NCI-H2107 (cell line): ENCODE measurements at places on chromosomes 6 and 20.

DNA sequence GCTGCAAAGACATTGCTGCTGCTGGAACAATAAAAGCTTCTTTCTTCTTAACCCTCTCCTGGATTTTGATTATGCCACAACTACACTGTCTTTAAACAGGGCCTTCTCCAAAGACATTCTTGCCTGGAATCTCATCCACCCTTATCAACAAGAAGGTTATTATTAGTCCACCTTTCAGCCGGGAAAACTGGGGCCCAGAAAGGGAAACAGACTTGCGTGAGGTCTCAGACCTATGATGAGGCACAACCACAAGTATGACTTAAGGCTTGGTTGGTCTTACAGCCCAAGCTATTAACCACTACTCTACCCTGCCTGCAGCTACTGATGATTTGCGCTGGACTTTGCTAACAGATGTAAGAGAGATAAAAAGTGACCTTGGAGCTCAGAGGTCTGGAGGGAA, 62.8 kb upstream of the CTNNBL1 start:
- no peak for DNase-seq

DNA sequence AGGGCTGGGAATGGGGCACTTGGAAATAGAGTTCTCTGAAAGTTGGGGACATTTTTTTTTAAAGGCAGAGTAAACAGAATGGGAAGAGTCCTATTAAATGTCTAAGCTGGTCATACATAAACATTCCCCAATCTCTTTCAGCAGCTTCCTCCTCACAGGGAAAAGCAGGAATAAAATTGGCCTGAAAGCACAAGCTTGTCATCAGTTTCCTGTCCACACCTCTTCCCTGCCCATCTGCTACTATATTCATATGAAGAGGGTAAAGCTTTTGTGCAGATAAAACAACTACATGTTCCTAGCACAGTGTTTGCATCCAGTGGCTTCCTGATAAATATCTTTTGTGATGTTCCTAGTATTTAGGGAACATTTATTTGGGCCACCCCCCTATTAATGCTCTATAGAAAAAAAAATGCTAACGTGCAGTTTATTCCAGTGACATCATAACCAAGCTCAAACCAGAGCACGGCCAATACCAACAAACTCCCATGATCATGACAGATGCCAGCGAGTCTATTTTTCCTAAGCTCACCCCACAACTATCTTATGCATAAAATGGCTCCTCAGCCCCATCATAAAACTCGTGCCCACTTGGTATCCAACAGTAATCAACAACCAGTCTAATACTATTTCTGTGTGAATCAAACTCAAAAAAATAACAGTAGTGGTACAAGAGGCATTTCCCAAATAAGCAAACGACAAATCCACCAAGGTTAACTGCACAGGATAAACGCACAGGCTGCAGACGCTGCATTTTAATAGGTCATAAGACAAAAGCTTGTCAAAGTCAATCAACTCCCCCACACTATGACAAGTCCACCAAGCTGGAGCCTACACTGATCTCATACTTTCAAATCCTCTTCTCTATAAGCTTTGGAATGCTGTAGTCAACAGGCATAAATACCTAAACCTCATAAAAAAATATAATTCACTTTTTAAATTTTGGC, 95.3 kb downstream of the EPB41L2 start:
- DNase-seq: no peak

DNA sequence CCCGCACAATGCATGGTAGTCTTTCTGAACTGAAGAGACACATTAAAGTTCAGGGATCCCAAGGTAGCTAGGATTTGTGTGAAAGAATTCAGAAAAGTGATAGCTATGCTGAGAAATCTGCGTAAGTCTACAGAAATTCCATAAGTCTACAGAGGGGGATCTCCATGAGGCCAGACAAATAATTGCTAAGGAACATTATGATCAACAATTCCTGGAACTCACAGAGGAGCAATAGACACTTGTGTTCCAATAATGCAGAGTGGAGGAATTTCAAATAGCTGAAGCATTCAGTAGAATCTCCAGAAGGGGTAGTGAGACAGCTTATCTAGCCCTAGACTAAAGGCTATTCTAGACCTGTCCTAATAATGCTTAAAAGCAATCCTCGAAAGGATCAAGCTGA, 315.7 kb upstream of the ECI2 start:
- DNase-seq: no peak

DNA sequence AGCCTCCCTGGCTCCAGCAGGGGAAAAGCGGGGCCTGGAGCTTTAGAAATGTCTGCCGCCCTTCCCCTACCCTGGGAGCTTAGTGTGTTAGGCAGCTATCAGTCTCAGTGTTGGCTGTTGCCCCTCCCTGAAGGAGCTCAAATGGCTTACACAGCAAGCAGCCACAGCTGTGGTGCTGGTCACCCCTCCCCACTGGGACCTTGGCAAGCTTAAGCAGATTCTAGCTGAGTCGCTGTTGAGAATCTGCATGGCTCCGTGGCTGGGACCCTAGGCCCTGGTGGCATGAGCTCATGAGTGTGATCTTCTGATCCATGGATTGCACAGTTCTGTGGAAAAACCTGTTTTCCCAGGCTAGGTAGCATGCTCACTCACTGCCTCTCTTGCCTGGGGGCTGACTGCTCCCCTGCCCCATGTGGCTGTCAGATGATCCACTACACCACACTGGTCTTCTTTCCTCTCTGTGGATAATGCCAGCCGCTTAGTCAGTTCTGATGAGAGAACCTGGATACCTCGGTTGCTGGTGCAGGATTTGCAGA, 714.0 kb downstream of the MAFB start:
- DNase-seq: no peak

DNA sequence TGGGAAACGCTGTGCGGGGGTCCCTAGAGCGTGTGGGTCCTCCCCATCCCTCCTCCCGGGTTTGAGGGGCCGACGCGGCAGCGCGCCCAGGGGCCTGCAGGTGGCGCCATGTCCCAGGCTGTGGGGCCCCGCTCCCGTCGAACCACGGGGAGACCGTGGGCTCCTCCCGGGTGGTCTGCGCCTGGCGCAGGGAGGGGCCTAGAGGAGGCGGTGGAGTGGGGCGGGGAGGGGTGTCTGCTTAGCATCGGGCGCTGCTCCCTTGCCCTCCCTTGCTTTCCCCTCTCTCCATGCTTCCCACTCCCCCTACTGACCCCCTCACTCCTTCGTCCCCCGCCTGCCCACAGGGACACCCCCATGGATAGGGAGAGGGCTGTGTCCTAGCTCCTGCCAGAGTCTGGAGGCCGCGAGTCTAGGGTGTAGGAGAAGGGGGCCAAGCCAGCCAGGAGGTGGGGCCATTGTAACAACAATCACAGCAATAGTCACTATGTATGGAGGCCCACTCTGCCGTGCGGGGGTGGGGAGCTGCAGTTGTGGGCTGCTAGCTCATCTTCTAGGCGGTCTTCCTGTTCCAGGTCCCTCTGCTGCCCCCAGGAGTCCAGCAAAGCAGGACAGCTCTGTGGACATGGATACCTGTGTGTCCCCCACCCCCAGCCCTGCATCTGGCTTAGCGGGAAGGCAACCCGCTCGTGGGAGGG, 51.7 kb downstream of the CHMP4B start:
- DNase-seq: peak; percentile 23

- no peak for DNase-seq
These were observed 1.6 kb downstream of the PRDM1 start for GRCh38 chr6:106087548-106088325.

- DNase-seq: no peak
These were observed 79.4 kb downstream of the GFOD1 start for GRCh38 chr6:13407709-13408695.

DNA sequence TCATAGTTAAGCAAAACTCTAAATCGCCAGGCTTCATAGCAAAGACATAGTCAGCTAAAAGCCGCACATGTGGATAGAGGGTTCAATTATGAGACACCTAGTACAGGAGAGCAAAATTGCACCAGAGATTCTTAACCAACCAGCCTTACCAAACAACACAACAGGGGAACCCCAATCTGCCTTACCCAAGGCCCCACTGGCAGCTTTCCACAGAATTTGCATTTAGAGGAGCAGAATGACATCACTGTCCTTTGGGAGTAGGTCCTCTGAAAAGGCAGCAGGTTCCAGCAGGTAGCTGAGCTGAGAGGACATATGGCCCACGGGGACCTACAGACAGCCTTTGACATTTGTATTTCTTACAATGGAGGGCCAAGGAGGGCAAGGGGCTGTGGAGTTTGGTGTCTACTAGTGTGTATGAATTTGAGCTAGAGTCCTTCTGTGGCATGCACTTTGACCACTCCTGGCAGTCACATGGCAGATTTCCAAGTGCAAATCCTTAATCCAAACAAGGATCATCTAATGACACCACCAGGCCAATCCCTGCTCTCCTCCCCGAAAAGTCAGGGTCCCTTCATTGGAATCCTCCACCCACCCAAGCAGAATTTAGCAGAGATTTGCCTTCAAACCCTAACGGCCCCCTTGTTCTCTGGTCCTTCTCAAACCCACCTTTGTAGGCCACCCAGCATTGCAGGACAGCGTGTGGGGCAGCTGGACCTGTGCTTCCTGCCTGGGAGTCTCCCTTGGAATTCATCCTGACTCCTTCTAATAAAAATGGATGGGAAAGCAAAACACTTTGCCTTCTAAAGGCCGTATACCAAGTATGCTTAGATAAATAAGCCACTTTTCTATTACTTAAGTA, 171.2 kb upstream of the SUPT3H start:
- DNase-seq: no peak

DNA sequence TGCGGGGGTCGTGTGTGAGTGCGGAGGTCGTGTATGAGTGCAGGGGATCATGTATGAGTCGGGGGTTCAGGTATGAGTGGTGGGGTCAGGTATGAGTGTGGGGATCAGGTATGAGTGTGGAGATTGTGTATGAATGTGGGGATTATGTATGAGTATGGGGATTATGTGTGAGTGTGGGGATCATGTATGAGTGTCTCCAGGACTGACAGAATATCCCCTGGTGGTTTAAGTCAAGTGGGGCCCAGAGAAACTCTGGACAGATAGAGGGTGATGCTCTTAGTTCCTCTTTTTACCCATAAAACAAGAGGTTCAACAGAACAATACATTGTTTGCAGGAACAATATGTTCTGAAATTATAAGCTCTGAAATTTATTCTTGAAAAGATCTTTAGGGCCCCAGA, 131.9 kb downstream of the UST start:
- DNase-seq: no peak

DNA sequence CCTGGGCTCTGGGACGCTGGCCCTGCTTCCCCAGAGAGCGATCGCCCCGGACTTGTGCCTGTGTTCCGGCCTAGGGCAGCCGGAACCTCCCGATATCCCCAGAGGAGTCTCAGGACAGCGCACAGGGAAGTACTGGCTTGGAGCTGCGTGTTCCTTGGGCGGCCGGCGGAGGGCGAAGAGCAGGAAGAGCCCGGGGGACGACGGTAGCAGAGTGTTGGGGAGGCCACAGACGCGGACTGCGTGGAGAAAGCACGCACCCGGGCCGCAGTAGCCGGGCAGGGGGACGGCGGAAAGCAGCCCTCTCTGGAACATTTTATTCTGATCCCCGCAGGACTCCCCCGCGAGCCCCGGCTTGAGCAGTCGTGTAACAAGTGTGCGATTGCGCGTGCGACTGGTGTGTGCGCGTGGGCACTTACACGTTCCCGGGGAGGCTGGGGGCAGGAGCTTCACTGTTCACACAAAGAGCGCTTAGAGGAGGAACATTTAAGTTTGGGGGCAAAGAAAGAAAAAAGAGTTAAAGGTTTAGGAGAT, 36.1 kb downstream of the NCR2 start:
- no peak for DNase-seq

- DNase-seq: no peak
These were observed 49.7 kb downstream of the TP53INP2 start for GRCh38 chr20:34753706-34754461.

DNA sequence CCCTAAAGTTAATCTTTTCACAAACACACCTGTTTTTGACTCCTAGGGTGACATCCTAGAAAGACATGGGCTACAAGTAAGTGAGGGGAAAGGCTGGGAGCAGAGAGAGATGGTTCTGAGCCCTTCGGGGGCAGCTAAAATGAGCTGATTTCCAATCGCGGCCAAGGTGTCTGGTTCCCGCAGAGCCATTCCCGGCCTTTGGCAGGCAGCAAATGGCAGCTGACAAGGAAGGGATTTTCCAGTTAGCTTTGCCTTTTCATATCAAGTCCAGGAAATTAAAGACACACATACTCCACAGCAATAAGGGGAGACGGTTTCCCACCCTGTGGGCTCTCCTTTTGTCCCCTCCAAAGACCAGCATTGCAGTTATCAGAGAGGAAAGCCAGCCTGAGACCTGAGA, 228.5 kb downstream of the ZMYND8 start:
- DNase-seq: no peak

- no peak for DNase-seq
These were observed 616 bp downstream of the TUBB start for GRCh38 chr6:30720738-30721197.

DNA sequence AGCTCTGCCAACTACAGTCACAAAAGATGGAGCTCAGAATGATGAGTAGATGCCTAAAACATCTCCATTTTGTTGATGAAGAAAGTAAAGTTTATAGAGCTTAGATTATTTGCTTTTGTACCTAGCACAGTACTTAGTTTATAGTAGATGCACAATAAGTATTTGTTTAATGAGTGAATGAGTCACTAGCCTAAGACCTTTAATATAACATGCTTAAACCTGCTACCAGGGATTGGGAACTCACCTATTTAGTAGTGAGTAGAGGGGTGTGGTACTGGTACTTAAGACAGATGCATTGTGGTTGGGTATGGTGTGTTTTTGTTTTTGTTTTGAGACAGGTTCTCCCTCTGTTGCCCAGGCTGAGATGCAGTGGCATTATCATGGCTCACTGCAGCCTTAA, 35.8 kb downstream of the TRIM38 start:
- no peak for DNase-seq

DNA sequence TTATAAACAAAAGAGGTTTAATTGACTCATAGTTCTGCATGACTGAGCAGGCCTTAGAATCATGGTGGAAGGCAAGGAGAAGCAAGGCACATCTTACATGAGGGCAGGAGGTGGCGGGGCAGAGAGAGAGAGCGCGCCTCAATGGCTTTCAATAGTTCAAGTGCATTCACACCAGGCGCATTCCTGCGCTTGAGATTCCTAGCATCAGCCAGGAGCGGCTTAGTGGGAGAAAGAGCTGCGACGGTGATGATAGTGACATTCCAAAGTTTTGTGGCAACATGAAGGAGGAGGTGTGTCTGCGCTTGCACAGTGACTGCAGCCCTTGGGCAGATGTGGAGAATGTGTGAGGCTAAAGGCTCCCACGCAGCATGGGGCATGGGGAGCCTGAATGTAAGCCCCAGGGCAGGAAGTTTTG, 25.0 kb upstream of the EMILIN3 start:
- no peak for DNase-seq

GRCh38 chr20:34970193-34970840, 14.6 kb downstream of the MYH7B start:
- no peak for DNase-seq

GRCh38 chr6:1298768-1299167, 13.1 kb upstream of the FOXQ1 start:
- no peak for DNase-seq

DNA sequence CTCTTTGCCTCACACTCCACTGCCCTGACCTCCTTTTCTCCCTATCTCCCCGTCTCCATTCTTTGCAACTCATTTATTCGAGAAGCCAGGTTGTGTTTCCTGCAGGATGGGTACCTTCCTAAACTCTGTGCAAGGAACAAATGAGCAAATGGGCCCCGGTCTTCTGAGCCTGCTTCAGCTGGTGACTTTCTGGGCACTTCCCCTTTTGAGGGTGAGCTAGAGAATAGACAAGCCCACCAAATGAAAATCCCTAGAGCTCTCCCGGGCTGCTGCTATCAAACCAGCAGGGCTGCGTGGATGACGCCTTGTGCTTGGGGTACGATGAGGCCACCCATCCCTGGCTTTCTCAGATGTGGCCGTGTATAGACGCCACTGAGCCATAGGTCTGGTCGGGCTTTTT, 91.0 kb upstream of the FOXA2 start:
- no peak for DNase-seq
